ENCODE measurements at places on chromosomes 1 and 21.

DNA sequence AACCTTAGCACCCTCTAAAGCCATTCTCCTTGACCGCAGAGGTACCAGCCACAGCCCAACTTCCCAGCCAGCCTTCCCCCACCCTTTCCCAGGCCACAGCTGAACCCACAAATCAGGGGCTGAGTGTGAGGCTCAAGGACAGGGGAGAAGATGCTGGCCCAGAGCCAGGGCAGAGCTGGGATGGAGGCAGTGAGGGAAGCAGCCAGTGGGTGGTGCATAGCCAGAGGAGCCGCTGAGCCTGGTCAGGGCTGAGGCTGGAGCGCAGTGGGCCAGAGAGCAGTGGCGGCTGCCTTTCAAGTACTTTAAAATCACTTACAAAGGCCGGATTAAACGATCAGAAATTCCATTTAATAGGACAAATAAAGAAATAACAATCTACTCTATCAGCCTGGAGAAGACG is 36.3 kb downstream of the DMAP1 start:
- peak; percentile 2 for DNase-seq

GRCh38 chr1:6521536-6521935 is 30.1 kb upstream of the PLEKHG5 start:
- no peak for DNase-seq

DNA sequence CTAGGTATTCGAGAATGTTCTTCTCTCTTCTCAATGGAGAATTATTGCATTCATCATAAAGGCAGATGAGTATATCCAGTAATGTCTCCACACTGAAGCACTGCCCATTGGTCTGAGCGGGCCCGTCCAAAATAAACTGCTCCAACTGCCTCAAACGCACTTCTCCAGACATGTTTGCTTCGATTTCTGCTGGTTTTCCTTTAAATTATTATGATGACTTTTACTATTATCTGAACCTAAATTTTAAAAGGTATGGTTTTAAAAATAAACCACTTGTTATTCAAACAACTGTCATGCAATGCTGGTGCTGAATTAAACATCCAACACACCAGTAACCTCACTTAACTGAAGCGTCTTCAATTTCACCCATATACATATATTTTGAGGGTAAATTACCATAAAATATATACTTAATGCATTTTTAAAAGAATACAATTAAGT is 1.3 kb downstream of the CDC42BPA start:
- DNase-seq, result peak; percentile 41

DNA sequence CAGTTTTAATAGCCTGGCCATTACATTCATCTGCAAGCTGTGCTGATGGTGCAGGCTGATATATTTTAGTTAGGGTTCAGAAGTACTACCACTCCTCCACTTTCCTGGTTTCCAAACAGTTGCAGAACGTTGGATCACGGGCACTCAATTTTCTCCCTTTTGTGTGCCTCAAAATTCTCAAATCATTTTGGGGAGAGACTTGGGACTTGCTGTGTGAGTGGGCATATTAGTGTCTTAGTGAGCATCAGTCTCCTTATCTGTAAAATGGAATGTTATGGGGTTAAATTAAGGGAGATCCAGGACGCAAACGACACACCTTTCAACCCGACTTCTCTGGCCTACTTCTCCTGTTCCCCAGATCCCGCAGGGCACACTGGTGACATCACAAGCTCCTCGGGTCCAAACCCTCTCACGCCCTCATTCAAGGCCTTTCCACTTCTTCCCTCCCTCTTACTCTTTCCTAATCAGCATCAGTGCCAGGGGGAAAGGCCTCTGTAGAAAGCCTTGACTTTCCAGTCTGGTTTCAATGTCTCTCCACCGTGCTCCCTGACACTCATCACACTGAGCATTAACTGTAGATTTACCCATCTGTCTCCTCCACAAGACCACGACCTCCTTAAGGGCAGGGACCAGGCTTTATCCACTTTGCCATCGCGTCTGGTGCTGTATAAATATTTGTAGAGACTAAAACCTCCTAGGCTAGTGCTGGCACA is 1.2 kb downstream of the PIGP start:
- DNase-seq, result peak; percentile 84

DNA sequence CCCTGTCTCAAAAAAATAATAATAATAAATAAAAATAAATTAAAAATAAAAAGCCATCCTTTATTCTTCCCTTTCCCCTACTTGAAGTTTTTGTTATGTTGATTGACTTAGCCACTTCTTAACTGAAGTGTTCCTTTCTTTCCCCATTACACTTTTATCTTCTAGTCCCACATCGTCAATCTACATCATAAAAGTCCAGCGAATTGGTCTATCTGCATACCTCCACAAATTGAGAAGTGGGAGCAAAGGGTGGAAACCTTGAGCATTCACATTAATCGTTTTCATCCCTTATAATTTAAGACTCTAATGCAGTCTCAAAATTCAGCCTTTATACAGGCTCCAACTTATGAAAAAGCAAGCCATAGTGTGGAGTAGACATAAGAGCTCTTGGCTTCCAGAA is 6.5 kb upstream of the ZYG11A start:
- DNase-seq, result no peak

- no peak for DNase-seq
Observed at GRCh38 chr1:167158111-167158812, 62.4 kb upstream of the POU2F1 start.

DNA sequence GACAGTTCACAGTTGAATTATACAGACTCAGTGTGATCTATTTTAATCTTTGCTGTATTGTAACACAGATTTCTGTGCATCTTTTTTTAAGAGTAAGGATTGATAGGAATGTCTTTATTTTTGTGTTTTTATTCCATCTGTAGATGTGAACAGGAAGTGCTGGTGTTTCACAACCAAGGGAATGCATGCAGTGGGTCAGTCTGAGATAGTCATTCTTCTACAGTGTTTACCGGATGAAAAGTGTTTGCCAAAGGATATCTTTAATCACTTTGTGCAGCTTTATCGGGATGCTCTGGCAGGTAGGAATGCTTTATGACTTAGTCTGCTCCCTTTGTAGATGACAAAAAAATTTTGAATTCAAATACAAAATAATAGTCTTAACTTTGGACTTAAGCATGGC is 84.5 kb downstream of the CC2D1B start:
- DNase-seq, result peak; percentile 39

DNA sequence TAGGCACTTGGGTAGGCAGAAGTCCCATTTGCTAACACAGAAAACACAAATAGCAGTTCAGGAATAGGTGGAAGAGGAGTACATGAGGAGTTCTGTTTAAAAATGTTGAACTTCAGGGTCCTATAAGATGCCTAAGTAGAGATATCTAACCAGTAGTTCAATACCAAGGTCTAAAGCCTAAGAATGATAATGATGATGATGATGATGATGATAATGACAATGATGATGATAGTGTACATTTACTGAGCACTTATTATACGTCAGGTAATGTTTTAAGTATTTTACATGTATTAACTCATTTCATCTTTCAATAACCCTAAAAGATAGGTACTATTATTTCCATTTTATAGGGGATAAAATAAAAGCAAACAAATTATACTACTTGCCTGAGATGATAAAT is 50.1 kb downstream of the GDAP2 start:
- no peak for DNase-seq

- no peak for DNase-seq
Observed at GRCh38 chr1:17523321-17524041, 16.0 kb upstream of the ARHGEF10L start.

- DNase-seq, result peak; percentile 70
Observed at GRCh38 chr1:178633056-178633455, 92.0 kb upstream of the RALGPS2 start.

DNA sequence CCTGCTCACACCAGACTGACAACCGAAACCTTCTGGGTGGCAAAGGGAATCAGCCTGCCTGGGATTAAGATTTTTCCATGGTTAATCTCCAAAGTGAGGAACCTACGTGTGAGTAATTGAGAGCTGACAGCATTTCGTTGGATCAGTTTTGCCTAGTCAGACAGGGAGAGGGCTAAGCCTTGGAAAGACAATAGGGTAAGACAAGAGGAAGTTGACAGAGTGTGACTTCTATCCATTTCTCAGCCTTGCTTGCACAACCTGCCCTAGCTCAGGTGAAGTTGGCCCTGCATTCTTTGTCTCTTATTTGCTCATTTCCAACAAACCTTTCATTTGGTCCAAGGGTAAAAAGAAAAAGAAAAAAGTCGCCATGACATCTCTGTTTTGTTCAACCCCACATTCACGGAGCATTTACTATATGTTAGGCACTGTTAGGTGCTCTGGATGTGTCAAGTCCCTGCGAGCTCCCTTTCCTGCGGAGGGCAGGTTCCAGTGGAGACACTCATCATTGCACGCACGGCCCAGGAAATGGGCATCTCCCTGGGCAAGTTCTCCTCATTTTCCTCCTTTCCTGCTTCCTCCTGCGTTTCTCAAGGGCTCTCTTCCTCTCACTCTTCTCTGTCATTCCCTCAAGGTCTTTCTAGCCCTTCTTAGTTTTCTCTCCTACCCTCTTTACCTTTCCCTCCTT is 23.3 kb downstream of the KIRREL1 start:
- DNase-seq, result no peak

GRCh38 chr1:178533121-178533946 is 20.4 kb downstream of the TEX35 start:
- no peak for DNase-seq

GRCh38 chr1:204940591-204940990 is 69.9 kb downstream of the NFASC start:
- DNase-seq, result peak; percentile 7

DNA sequence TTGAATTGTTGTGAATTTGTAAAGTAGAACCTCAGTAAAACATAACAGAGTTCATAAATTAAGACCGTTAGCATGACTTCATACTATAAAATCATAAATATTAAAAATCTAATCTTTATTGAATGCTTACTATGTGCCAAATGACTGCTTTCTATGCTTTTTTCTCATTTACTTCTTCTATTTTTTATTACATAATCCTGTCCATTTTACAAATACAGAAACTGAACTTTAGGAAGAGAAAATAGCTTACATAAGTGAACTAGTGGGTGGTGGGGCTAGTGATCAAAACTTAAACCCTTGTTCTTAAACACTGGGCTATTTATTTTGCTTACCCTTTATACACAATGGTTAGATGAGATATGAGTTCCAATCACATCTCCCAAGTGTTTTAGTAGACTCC is 122.3 kb downstream of the ZC3H11B start:
- no peak for DNase-seq

DNA sequence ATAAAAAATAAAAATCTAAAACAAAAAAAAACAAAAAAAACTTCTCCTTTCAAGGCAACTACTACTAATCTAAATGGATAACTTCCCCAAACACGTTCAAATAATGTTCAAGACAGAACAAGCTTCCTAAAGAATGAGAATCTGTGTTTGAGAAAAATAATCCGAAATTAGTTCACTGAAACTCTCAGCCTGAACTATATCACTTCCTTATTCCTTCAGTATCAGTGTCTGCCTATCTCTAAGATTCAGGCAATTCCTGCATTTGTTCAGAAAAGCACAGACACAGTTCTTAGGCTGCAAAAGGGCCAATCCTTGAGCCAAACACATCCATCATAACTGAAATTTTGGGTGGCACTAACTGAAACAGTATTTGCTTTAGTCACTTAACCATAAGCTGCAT is 22.4 kb downstream of the DSTYK start:
- DNase-seq, result no peak

GRCh38 chr1:246591958-246592357 is 25.7 kb downstream of the CNST start:
- DNase-seq, result no peak

DNA sequence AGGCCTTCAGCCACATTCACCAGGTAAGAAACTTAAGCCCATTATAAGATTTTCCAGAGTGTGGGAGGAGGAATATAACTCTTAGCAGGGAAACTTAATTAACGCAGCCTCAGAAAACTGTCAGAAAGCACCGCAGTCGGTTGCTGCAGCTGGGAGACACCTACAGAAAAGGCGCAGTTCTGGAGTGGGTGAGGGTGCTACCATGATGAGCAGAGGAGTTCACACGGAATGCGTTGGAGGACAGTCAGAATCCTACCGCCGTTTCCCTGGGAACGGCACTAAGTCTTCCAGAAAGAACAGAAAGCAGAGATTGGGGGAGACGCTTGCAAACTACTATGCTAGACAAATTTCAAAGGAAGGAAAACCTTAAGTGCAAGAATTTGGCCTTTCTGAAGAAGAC is 6.4 kb downstream of the ACTN2 start:
- DNase-seq, result no peak

GRCh38 chr1:214386747-214387146 is 105.8 kb downstream of the SMYD2 start:
- no peak for DNase-seq

GRCh38 chr1:156842618-156843300 is 16.2 kb downstream of the INSRR start:
- no peak for DNase-seq

DNA sequence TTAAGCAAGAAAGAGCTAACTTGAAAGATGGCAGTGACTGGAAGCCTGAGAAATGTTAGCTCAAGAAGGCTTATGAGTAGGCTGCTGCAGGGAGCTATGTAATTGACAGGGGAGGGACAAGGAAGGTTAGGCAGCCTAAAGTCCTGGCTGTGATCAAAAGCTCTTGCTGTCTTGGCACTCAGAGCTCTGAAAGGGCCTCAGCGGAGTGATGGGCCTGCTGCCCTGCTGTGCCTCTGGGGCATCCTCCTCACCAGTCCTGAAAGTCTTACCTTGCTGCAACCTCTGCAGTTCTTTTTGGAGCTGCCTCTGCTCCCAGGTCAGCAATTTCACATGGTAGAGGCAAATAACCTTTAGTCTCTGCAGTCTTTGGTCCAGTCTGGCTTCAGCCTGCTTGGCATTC is 1.8 kb downstream of the CCDC190 start:
- DNase-seq, result no peak

GRCh38 chr1:84367219-84367618 is 31.1 kb upstream of the DNASE2B start:
- no peak for DNase-seq

- DNase-seq, result no peak
Observed at GRCh38 chr1:60842304-60842703, 240.1 kb upstream of the NFIA start.

DNA sequence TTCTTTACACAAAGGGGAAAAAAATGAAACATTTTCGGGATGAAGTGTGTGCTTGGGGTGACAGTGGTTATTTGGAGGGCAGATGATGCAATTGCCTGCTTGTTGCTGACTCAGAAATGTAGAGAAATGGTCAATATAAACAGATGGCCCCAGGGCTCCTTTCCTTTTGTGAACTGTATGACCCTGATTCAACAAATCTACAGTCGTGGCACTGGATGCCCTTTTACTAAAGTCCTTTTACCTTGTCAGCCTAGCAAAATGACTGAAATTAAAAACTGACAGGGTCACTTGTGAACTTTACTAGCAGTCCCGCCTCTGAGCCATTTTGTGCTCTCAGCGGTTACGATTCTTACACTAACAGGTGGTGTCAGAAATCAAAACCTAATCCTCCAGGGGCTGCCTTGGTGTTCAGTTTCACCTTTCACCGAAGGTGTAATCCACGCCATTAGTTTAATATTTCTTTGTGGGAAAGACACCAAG is 49.8 kb downstream of the GREM2 start:
- peak; percentile 46 for DNase-seq

GRCh38 chr1:181855380-181855779 is 206.1 kb downstream of the ZNF648 start:
- DNase-seq, result no peak

DNA sequence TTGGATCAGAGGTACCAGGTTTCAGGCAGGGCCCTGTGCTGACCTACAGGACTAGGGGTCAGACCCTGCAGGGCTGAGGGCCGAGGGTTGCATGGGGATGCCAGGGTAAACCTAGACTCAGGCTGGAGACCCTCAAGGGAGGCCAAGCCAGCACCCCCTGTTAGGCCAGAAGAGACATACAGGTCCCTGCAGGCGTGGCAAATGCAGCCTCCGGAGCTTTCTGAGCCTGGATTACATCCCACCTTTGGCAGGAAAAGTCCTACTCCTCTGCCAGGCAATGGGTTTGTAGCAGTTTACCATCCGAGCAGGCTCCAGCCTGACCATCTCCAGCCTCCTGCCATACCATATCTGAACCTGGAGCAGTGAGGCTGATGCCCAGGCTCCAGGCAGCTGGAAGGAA is 425.3 kb downstream of the NPHP4 start:
- no peak for DNase-seq

All from fibroblast of the aortic adventitia (primary cell).